Activated T-helper 1 cell treated with Interleukin-2 at 50 U/mL for 16 hours (primary cell): ENCODE measurements at places on chromosomes 2 and 18.

DNA sequence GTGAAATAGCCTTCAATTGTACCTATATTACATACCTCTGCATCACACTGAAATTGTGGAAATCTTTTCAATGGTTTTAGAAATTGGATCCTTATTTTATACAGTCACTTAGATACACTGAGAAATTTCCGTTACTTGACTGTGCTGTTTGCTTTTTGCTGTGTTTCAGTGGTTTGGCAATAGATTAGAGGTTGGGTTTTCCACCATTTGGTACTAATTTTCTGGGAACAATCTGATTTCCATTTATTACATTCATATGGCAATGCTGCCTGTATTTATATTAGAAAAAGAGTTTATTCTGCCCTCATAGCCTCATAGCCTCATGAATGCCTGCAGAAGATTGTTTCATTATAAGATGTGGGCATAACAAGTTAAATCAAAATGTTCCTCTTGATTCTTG is 285.0 kb downstream of the GULP1 start:
- DNase-seq = no peak

DNA sequence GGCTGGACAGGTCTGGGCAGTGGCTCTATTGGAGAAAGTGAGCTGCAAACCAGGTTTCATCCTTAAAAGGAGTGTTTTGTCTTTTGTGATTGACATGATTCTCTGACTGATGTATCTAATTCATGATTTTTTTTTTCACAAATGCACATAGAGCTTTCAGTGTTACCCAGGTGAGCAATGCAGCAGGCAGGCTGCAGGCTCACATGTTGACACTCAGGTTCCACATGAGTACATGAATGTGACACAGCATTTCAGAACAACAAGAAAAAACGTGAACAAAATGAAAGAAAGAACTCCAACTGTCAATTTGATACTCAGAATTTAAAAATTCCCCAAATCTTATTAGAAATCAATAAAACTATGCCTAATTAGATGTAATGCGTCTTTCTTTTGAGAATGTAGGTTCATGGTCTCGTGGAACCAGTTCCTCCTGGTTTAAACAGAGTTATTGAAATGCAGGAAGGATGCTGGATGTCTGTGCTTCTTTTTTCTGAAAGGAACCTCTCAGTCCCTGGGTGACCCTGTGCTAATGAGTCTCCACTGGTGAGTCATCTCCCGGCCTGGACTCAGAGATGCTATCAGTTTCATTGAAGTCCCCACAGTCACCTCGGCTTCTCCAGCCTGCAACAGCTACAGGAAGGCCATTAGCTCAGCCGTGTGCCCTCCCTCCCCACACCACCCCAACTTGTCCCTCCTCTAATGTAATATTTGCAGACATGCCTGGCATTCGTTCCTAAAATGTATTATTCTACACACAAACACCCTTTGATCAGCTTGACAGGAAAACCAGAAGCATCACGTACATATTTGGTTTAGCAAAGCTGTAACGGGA is 430.4 kb downstream of the LPIN1 start:
- no peak for DNase-seq

DNA sequence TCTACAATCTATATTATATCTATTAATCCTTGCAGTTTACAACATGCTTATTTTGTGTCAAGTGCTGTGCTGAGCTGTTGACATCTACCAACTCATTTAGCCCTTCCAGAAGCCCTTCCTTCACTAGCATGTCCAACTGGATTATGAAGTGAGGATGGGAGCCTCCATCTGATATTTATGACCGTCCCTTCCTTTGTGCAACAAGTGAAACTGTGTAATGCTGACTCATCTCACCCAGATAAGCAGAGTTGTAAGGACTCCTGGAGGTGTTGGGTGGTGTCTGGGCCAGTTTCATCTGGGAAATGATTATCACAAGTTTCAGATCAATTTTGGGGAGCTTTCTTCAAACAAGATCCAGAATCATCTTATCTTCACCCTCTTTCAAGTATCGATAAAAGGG is 156.6 kb upstream of the ETAA1 start:
- DNase-seq = no peak

DNA sequence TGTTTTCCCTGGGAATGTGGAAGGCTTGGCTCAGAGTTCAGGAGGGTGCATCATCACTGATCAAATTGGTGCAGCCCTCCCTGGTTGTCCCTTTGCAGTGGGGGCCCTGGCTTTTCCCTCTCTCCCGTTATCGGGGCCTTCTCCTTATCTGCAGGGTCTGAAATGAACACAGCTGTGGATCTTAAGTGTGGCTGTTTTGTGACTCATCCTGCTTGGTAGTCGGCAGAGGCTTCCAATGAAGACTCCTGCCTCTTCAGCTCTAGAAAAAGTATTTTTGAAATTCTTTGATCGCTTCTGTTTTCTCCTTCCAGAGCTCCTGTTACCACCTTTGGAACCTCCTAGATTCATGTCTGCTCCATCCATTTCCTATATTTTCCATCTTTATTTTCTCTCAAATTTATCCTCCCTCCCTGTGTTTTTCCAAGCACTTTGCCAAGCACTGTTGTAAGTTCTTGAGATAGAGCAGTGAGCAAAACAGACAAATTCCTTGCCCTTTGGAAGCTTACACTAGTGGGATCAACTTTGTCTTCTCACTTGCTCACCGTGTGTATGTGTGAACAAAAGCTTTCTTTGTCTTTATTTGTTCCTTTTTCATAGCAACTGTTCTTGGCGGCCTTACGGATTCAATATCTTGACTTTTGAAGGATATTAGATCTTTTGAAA is 45.7 kb downstream of the RALB start:
- no peak for DNase-seq

DNA sequence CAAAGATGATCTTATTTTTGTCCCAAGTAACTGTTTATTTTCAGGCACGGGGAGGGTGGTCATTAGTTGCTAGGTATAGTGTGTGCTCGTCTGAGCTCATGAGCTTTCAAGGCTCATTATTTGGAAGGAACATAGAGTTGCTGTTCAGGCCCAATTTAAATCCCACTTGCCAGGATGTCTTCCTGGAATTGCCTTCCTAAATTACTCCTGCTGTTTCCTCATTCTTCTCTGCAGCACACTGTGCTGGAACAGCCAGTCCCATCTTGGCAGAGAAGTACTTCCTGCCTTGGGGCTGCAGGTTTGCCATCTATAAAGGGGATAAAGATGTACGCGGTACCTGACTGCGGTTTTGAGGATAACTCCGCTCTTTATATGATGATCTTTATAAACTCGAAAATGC is 37.3 kb downstream of the GREB1 start:
- DNase-seq = no peak

- no peak for DNase-seq
Measured at GRCh38 chr2:77713412-77713811, 191.2 kb upstream of the LRRTM4 start.

DNA sequence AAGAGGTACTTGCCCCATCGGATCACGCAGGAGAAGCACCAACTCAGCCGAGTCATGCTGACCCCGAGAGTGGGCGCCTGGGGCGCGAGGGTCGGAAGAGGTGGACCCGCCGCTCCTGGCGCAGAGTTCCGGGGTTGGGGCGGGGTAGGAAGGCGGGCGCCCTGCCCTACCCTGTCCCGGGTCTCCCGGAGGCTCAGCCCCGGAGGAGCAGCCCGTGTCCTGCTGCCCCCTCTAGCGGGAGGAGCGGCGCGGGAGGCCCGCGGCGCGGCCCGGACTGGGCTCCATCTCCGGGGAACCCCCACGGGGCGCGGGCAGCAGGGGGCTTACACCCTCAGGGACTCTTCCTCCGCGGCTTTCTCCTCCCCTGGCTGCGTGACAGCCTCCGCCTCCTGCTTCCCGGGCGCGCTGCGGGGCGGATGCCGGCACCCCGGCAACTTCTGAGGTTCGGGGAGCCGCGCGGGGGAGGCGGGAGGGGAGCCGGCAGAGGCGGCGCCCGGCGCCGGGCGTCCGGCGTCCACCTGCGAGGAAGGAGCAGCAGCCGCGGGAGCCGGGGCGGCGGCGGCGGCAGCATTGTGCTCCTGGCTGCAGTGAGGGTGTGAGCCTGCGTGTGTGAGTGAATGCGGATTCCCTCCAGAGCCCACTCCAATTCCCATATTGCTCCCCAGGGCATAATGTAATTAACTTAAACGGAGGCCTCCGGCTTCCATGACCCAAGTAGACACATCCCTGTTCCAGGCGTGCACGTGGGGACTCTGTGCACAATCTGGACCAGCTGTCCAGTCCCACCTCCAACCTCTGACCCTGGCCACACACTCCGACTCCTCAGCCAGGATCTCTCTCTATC is 7.6 kb upstream of the TNS1 start:
- peak; percentile 5 for DNase-seq

GRCh38 chr2:233240897-233241296 is 10.6 kb upstream of the ATG16L1 start:
- no peak for DNase-seq

- no peak for DNase-seq
Measured at GRCh38 chr2:225337183-225337582, 62.3 kb upstream of the NYAP2 start.

DNA sequence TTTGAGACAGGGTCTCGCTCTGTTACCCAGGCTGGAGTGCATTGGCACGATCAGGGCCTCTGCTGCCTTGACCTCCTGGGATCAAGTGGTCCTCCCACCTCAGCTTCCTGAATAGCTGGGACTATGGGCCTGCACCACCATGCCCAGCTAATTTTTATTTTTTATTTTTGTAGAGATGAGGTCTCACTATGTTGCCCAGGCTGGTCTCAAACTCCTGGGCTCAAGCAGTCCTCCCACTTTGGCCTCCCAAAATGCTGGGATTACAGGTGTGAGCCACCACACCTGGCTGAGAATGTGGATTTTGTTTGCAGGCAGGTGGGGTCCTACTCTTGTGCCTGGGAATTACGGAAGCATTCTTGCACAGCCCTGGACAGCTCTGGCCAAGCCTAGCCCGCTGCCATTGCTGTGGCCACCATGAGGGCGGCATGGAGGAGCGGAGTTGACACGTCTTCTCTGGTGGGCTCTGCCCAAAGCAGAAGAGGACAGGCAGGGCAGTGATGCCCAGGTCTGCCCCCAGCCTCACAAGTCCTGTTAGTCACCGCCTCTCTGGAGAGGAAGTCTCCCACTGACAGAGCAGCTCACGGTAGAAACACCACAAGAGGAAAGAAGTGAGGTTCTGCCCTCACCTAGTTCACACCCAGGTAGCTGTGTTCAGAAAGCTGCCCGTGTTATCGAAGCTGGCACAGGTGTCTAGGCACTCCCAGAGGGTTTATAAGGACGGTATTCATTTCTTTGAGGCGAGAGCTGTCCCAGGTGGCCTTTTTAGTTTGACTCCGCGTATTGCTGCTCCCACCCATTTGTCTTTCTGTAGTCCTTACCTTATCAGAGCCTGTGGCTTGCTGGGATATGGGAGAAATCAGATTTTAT is 46.2 kb downstream of the ARMC9 start:
- no peak for DNase-seq

GRCh38 chr18:64713284-64713683 is 564.4 kb upstream of the LINC00305 start:
- DNase-seq = no peak

GRCh38 chr18:26710470-26711096 is 154.9 kb downstream of the AQP4 start:
- DNase-seq = no peak

GRCh38 chr2:149747456-149747855 is 159.9 kb upstream of the MMADHC start:
- DNase-seq = no peak

- no peak for DNase-seq
Measured at GRCh38 chr2:103367877-103368276, 606.0 kb downstream of the TMEM182 start.

- no peak for DNase-seq
Measured at GRCh38 chr2:69762025-69762424, 20.1 kb downstream of the ANXA4 start.

DNA sequence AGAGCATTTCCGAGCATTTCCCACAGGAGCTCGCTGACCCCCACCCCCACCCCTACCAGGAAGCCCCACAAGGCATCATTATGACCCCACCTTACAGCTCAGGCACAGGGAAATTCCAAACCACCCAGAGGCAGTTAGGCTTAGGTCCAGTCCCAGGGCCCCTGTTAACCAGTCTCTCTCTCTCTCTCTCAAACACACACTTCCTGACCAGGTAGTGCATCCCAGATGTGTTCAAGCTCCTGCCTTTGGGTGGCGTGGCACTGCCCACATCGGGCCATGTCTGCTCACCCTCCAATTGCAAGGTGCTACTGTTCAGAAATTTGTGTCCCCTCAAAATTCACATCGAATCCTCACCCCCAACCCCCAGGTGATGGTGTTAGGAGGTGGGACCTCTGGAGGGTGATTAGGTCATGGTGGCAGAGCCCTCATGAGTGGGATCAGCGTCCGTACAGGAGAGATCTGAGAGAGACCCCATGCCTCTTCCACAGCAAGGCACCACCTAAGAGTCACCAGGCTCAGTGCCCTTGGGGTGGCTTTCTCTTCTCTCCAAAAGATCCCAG is 8.8 kb downstream of the COPS9 start:
- no peak for DNase-seq

DNA sequence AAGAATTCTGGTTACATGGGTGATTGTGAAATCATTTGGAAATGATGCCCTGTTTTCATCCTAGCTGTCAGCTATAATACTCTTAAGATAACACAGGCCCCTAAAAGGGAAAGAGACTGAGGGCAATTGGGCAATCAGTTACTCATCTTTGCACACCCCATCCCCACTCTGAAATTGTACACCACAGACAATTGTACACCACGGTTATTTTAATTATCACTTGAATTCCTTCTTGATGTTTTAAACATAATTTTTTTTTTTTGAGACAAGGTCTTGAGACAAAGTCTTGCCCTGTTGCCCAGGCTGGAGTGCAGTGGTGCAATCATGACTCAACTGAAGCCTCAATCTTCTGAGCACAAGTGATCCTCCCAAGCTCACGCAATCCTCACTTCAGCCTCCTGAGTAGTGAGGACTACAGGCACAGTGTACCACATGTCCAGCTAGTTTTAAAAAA is 862.4 kb upstream of the ACVR2A start:
- no peak for DNase-seq

- no peak for DNase-seq
Measured at GRCh38 chr2:154240921-154241379, 369.2 kb downstream of the GALNT13 start.

DNA sequence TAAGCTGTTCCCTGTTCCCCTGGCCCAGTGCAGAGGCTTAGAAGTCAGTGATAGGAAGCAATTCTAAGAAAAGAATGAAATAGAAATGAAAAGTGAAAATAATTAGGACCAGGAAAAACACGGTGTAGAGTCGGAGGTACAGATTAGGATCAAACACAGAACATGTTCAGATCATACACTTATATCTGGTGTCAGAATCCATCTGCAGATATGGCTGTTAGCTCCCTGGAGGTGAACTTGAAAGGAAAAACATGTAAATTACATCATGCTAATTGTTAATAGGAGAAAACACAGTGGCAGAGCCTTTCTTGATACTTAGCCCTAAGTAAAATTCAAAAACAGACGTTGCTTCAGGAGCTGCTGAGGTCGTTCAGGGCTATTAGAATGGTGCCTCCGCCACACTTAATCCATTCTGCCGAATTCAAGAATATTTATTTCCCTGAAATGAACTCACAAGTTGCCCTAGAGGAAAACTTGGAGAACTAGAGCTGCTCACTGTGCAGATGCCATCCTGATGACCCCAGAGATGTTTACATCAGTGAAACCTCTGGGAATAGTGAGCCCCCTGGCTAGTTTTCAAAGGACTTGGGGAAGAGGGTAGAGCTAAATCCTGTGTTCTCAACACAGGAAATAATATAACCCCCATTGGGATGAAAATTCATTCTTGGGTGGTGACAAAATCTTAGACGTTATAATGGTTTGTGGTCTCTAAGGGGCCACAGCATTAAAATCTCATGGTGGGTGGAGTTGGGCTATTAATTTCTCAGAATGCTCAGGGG is 27.5 kb downstream of the LPIN1 start:
- no peak for DNase-seq
